ENCODE measurements at places on chromosomes 3 and 15.

GRCh38 chr15:66912441-66912840 lies 153.0 kb upstream of the SMAD3 start:
- DNase-seq = no peak

DNA sequence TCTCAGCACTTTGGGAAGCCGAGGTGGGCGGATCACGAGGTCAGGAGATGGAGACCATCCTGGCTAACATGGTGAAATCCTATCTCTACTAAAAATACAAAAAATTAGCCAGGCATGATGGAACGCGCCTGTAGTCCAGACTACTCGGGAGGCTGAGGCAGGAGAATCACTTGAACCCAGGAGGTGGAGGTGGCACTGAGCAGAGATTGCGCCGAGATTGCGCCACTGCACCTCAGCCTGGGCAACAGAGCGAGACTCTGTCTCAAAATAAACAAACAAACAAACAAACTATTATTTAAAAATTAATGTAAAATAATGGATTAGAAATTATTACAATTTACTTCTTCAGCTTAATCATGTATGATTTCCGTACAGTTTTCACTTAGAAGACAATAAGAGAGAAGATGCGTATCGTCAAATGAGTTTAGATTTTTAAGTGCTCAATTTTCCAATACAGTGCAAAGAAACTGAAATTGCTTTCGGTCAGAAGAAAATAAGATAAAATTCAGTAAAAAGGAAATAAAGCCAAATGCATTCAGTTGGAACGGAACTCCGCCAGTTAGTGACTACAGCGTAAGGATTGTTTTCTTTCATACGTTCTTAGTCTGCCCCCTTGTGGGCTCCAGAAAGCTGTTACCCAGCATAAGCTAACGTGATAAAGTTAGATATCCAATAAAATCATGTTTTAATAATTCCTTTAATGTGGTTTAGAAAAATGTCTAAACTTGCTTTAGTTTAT lies 24.8 kb downstream of the AADAC start:
- DNase-seq = no peak

- DNase-seq = no peak
Measured at GRCh38 chr3:177451864-177452830, 254.9 kb upstream of the TBL1XR1 start.

DNA sequence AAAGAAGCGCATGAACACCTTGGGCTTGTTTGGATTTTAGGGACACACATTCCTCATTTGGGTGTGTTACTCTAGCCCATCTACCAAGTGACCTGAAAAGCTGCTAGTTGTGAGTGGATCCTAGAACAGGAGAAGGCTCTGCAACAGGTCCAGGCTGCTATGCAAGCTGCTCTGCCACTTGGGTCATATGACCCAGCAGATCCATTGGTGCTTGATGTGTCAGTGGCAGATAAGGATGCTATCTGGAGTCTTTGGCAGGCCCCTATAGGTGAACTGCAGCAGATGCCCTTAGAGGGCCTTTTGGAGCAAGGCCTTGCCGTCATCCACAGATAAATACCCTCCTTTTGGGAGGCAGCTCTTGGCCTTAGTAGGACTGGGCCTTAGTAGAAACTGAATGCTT lies 53.2 kb downstream of the PAQR5 start:
- DNase-seq = no peak

- no peak for DNase-seq
Measured at GRCh38 chr15:92462424-92463125, 68.9 kb downstream of the ST8SIA2 start.

- peak; percentile 8 for DNase-seq
Measured at GRCh38 chr3:141275032-141275422, 43.4 kb downstream of the PXYLP1 start.

- no peak for DNase-seq
Measured at GRCh38 chr3:179018808-179019207, 52.8 kb downstream of the ZMAT3 start.

GRCh38 chr3:196639483-196640296 lies at the start of gene NRROS:
Gene NRROS, plus strand, starts transcription at chr3:196639694. Its CDS starts 14,846 bp downstream, at chr3:196654540.
- DNase-seq = peak; percentile 53

DNA sequence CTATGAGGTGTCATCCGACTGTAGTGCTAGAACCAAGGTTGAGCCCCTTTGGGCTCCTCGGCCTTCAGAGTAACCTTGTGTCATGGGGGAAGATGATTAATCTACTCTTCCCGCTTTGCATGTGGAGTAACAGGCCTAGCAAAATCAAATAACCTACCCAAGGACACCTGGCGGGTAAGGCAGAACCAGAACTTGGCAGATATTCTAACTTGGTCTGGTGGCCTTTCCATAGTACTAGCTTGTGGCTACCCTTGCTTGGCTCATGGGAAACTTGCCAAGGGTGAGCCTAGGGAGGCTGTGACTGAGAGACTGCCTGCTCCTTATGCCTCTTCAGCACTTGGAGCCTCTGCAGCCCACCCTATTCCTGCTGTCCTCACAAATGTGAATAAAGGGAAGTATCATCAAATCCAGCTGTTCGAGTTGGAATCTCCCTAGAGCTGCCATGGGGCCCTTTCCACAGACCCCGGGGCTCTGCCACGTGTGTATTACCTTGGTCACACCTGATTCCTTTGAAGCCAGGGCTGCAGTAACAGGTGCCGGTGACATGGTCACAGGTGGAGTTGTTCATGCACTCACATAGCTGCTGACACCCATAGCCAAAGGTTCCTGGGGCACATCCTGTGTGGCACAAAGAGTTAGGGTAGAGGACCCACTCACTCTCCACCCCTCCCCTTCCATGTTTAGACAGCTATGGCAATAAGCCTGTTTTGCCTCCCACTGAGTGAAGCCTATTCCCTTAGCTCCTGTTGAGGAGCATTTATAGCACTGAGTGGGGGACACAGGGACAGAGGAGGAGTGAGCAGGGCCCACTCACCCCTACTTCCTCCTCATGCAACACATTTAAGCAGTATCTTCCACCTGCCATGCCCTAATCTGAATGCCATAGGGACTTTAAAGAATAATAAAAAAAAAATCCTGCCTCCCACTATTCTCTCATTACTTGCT lies 46.0 kb downstream of the RAB11A start:
- DNase-seq = no peak

DNA sequence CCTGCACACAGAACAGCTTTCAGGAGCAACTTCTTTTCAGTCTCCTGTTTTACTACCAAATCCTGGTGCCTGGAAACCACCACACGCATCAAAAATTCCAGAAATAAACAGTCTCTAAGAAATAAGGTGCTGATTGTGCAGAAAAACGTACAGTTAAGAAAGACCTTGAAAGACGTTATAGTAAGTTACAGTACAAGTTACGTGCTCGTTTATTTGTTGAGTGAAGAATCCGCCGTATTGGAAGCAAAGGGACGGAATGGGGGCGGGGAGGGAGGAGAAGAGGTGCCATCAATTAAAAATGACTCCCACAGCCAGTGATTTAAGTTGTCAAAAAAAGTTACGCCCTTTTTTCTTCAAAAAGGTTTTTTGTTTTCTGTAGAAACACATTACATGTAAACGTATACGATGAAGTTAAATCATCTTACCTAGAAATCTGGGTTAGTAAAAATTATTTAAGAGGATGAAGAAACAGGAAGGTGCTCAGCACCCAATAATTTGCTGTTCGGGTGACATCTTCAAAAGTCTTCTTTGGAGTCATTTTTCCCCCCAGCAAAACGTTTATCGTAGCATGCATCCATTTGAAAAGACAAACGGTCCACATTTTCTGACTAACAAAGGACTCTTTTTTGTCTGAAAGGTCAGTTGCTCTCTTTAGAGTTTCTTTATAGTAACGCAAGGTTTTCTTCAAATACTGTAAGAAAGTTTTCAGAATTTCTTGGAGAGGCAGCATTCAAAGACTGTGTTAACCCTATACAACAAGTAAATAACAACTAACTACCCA lies 782 bp upstream of the UACA start:
- no peak for DNase-seq

GRCh38 chr15:37594417-37594816 lies 340.0 kb upstream of the TMCO5A start:
- DNase-seq = no peak

- no peak for DNase-seq
Measured at GRCh38 chr3:144034715-144035290, 63.2 kb downstream of the DIPK2A start.

- no peak for DNase-seq
Measured at GRCh38 chr3:194330579-194330978, 20.5 kb downstream of the CPN2 start.

DNA sequence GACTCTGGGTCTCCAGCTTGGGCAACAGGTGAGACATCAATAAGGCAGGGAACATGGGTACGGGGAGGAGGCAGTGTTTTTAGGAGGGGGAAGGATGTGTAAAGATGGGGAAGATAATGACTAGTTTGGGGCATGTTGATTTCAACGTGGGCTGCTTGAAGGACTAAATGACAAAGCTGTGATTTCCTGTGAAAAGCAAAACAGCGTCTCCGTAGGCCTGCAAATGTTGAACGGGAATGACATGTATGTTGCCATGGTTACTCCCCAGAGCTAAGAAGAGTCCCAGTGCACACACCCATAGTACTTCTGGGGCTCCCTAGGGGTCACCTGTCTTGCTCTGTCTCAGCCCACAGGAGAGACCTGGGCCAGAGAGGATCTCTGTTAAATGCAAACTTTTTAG lies 71.3 kb upstream of the ETV5 start:
- no peak for DNase-seq

DNA sequence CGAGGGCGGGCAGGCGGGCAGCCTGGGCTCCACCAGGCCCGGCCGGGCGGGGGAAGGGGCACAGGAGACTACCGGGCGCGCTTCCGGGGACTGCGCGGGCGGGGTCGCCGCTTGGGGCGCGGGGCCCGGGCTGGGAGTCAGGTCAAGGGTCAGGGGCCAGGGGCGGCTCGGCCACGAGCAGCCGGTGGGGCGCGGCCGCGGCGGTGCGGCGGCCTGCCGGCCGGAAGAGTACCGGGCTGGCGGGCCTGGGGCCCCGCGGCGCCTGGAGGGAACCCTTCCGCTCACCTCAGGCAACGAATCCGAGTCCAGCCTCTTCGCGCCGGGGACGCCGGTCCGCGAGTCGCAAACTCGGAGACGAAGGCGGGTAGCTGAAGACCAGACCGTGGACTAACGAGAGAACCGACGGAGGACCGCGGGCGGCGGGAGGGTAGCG lies 225 bp downstream of the RHOA start:
- DNase-seq = no peak

- no peak for DNase-seq
Measured at GRCh38 chr15:47736143-47736786, 19.0 kb downstream of the SEMA6D start.

GRCh38 chr3:19866751-19867347 lies 67.2 kb downstream of the EFHB start:
- peak; percentile 64 for DNase-seq

DNA sequence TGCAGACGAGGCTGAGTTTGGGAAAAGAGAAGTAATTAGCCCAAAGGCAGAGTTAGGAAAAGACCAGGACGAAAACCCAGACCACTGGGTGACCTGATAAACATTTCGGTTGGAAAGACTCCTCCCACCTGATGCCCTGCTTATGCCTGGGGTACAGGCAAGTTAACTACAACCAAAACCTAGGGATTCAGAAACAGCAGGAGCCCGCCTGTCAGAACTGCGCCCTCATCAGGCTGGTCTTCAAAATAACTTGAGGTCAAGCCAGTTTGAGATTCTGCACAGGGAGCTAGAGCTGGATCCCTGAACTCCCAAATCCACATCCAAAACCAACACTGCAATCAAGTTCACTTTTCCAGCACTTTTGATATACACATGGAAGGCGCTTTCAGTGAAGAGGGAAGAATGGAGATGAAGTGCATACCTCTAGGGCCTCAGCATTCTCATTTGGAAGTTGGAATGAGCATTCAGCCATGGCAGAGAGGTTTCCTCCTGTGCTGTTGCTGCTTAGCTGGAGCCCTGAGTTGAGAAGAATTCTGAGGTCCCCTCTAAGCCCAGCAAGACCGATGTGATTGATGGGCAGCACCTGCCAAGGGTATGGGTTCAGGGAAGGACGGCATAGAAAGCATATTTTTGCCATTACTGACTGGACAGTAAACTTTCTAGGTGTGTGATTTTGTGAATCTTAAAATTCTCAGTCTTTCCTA lies 11.6 kb downstream of the TSEN2 start:
- DNase-seq = no peak

- DNase-seq = no peak
Measured at GRCh38 chr3:12489832-12490231, 5.6 kb downstream of the TSEN2 start.

- no peak for DNase-seq
Measured at GRCh38 chr15:85690561-85691231, 104.0 kb downstream of the KLHL25 start.

DNA sequence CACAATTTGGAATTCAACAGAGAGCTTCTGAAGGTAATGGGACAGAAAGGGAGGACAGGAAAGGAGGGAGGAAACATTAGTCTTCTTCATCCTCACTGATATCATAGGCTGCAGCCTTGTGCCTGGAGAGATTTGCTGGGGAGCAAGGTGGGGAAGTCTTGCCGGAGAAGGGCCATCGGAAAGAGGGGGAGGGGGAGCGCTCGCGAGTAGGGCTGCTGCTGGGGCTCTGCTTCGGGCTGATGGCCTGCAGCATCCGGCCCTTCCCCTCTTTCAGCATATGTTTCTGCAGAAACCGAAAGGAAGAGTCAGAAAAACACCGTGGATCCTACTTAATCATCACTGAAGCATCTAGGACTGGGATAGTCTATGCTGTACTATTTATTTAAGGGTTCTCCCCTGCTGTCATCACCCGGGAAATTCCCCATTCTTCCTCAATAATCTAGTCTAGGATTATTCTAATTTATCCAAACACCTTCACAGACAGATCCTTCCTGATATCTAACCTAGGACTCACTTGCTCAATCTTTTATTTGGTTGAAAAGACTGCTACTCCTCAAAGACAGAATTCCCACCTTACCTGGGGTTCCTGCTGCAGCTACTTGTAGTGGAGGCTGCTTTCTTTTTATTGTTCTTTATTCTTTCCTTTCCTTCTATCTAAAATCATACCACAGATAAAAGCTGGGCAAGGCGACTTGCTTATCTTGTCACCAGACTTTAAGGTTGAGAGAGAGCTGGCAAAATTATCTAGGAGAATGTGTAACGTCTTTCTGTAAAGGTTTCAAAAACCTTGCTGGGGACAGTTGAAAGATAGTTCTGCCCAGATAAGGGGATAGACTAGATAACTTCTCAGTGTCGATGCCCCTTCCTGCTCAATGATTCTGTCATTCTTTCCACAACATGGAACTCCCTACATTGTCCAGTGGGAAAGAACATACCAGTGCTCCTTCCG lies 22.6 kb downstream of the SLC51A start:
- DNase-seq = no peak

- no peak for DNase-seq
Measured at GRCh38 chr3:172617013-172617706, 93.7 kb downstream of the NCEH1 start.

DNA sequence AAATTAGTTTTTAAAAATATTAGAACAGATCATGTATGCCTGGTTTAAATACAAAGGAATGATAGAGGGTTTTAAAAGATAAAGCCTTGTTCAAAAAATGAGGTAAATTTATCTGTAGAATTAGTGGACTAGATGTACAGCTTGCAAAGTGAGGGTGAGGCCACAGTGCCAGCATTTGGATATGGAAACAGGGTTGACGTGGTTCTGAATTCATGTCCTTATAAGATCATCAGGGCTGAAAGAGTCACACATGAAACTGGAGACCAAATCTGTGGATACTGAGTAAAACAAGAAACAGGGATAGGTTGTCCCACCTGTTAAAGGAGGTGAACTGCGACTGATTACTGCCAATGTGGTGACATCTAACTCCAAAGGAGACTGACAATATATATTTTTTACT lies 46.3 kb downstream of the NCK1 start:
- DNase-seq = no peak

Data from bone marrow (tissue), 2 donors.